ENCODE measurements at places on chromosomes 1 and 21.
A peak's percentile ranks its signal among the peaks of the same experiment; 100 is the strongest.

DNA sequence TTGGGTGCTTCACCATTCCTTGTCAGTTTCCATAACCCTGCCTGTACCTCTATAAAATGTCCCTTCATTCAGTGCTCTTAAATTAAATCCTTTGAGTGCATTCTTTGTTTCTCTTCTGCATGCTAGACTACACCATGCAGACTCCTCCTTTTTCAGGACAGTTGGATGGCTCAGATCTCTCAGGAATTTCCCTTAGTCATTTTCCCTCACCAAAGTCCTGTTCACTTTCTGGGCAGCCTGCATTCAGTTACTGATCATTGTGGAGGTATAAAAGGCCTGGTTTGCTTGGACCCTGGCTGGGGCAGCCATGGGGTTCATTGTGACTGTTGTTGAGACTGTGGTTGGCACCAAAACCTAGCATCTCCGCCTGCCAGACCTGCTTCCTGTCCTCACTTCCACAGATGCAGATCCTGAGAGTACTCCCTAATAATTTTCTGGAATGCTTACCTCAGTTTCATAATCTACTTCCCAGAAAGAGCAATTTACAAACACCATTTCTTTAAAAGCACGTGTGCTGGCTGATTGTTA, 88.4 kb downstream of the PDE4B start:
- no peak for DNase-seq

- DNase-seq, result no peak
Measured at GRCh38 chr1:2134621-2135307, 59.8 kb downstream of the FAAP20 start.

- DNase-seq, result peak; percentile 39
Measured at GRCh38 chr21:38807441-38807871, 1.7 kb downstream of the ETS2 start.

GRCh38 chr1:46530791-46531409, 20.5 kb downstream of the KNCN start:
- no peak for DNase-seq

- DNase-seq, result no peak
Measured at GRCh38 chr21:46448108-46448507, 10.6 kb upstream of the DIP2A start.

DNA sequence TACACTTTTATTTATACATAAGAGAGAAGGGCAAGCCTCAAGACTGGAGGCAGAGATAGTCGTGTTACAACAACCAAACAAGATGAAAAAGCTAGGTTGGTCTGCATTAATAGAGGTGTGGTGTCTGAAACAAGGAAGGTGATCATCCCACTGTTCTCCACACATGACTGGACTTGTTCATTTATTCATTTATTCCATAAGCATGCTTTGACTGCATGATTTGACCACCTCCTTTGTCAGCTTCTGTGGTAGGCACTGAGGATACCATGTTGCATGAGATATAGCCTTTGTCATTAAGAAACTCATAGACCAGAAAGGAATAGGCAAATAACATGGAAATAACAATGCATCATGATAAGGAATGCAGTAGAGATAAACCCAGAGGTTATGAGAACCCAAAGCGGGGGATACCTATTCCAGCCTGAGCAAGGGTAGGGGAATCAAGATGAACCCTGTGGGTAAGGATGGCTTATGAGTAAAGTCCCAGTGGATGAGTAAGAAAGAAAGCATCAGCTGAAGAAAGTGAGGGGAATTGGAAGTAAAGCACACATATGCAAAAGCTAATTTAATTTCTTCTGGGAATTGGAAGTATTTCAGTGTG, 173.7 kb upstream of the FGGY start:
- no peak for DNase-seq

DNA sequence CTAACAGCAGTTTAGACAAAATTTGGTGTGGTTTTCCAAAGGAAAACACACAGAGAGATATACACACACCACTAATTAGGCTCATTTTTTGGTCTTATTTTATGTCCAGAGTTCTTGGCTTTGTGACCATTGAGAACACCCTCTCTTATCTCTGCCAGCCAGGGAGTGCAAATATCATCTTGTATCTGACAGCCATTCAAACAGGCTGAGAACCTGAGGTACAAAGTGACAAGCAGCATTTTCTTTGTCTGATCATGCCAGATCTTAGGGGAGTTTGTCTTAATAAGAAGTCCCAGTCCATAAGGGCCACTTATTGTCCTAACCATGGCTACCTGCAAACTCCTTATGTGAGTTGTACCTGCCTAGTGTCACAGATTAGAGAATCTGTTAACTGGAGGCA, 1165.2 kb downstream of the BRINP3 start:
- DNase-seq, result no peak

DNA sequence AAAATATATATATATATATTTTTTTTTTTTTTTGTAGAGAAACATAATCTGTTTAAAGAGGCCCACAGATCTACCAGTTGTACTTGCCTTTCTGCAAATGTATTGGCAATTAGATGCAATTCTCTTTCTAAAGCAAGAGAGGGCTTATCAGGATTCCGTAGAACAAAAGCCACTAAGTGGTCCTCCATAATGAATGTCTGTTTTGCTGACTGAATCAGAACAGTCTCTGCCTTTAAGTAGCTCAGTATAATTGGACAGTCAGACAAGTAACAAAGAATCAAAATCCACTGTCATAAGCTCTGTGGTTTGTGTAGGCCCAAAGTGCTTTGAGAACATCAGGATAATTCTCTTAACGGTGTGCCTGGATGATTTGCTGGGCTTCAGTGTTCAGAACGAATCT, 17.3 kb downstream of the SARS1 start:
- no peak for DNase-seq

GRCh38 chr1:60888126-60888525, 194.2 kb upstream of the NFIA start:
- no peak for DNase-seq

DNA sequence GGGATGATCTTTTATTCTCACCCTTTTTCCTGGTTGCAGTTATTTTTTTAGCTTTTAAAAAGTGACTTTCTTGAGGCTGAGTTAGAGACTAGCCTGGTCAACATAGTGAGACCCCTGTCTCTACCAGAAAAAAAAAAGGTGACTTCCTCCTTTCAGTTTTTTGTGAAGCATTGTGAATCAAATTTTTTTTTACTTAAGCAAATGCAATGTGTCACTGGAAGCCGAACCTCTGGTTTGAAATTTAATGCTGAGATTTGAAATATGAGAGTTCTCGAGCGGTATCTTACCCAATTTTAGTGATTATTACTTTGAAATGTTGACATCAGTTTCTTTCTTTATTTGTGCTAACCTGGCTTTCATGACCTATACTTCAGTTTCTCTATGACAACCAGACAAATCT, 3.6 kb downstream of the CAP1 start:
- no peak for DNase-seq

DNA sequence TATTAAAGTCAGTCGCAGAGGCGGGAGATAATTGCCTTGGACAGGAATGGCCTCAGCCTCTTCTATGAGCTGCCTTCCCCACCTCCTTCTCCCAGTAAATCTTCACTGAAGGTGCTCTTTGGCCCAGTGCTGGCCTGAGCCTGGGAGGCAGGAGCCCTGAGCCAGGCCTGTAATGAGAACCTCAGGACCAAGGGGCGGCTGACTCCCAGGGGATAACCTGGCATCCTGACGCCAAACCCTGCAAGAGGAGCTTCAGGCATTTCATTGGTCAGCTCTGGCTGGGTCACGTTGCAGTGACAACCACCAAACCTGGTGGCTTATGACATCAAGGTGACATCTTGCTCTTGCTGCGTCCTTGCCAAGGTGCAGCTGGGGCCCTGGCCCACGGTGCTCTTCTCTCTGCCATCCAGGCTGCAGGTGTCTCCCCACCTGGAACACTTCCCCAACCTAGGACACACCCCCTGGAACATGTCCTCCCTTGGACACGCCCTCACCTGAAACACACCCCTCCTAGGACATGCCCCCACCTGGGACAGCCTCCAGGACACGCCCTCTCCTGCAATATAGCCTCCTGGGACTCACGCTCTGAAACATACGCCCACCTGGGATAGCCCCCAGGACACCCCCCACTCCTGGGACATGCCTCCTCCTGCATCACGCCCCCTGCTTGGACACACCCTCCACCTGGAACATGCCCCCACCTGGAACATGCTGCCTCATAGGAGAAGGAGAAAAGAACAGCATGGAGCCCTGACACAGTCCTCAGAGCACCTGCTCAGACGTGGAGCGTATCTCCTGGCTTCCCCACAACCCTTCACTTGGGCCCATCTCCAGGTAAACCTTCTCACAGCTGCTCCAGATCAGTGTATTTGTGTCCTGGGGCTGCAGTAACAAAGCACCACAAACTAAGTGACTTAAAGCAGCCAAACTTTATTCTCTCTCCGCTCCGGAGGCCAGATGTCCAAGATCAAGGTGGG, 333.6 kb downstream of the NPHP4 start:
- no peak for DNase-seq

DNA sequence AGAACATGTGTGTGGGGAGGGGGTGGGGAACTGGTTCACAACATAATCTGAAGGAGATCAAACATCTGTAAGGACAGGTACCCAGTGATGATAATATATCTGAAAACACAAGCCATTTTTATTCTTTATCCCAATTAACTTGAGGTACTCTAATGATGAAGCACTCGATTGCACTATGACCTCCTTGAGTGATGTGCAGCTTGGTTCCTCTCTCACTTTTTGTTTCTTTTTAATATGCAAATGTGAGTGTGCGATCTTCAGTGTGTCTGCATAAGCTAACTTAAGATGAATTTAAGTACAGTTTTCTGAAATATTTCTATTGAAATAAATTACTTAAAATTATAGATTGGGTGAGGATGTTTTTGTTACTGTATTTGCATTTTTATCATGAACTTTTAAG, 50.6 kb upstream of the ANGPTL1 start:
- no peak for DNase-seq

- DNase-seq, result no peak
Measured at GRCh38 chr1:20626524-20626923, 6.7 kb upstream of the PINK1 start.

GRCh38 chr21:42459546-42460215, 36.3 kb downstream of the RSPH1 start:
- DNase-seq, result no peak

- DNase-seq, result no peak
Measured at GRCh38 chr1:43269627-43270375, at the start of gene TMEM125. TMEM125 (plus strand) TSS chr1:43269983; CDS start chr1:43272723, 2,740 bp downstream.

DNA sequence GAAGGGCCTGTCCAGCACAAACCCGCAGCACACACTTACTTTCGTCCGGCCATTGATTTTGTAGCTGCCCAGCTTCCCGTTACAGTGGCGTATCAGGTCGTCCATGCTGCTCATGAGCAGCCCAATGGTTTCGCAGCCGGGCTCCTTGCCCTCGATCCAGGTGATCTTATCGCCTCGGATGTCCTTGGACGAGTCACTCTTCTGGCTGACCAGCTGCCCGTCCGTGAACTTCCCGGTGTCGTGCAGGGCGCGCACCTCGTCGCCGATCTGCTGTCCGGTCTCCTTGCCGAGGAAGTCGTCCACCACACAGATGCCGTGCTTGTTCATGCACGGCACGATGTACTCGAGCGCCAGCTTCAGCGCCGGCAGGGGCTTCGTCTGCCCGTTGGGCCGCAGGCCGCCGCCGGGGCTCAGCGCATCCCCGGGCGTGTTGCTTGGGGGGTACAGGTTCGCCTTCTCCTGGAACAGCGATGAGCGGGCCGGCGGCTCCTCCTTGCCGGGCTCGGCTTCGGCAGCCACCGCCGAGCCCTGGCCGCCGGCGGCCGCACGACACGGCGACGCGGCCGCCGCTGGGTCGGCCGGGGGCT, 1.0 kb downstream of the EGLN1 start:
- DNase-seq, result peak; percentile 58

DNA sequence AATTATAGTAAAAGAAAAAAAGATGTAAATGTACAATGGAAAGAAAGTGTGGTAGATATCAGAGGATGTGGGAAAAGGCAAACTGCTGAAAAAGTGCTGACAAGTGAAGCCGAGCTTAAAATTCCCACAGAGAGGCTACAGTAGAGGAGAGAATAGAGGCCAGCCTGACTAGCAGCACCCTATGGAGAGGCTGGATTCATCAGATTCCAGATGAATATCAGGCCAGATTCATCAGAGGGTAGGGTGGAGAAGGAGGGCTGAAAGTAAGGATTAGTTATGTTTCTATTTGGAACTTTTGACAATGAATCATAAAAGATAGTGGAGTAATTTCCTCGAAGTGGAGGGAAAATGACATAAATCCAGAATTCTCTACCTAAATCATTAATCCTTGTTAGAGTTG, 60.4 kb upstream of the NEK7 start:
- no peak for DNase-seq

GRCh38 chr1:77524038-77524437, 158.4 kb downstream of the ZZZ3 start:
- no peak for DNase-seq

GRCh38 chr1:7960165-7960564, 1.3 kb upstream of the PARK7 start:
- DNase-seq, result no peak

DNA sequence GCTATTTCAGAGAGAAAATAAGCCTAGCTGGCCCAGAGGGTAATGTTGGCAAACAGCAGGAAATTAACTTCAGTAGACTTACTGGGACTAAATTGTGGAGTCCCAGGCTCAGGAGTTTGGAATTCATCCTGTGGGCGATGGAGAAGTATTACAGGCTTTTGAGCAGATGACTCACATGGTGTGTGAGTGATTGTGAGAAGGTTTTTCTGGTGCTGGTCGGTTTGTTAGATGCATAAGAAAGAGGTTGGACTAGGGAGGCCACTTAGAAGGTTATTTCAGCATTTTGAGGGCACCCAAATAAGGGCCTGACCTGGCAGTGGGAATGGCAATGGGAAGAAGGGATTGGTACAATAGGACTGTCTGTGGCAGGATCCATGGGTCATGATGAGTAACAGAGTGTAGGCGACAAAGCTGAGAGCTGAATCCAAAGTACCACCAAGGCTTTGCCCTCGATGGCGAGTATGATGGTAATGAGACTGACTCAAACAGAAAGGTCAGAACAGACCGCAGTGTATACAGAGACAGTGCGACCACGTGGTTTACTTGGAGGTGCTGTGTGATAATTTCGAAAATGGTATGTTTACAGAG, 69.2 kb upstream of the KIF26B start:
- no peak for DNase-seq

GRCh38 chr21:33289199-33289819, 23.1 kb downstream of the IL10RB start:
- no peak for DNase-seq

DNA sequence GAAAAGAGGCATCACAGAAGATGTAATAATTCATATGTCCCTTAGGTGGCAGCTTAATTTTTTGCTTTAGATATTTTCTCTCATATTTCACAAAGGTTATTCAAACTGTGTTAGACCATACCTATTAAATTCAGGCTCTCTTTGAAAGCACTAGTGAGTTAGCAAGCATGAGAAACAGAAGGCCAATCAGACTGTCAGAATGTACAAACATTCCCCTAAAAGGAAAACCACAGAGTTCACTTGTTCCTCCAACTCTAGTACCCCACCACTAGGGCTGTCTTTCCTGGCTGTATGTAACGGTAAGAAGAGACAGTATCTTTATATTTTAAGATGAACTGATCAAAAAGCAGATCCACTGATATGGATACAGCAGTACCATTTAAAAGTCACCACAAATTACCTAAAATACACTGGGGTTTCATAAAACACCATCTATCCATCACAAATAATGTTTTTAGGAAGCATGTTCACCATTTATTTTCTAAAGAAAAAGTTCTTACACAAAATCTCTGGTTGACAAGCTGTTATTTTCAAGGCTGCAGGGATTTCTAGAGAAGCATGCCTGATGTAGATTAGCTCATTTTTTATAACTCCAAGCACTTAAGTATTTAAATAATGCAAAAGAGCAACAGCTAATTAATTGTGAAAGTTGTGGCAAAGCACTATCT, 1.8 kb downstream of the ARPC5 start:
- peak; percentile 47 for DNase-seq

GRCh38 chr1:152836870-152837269, 5.8 kb upstream of the LCE6A start:
- no peak for DNase-seq

- no peak for DNase-seq
Measured at GRCh38 chr1:206551986-206552326, 44.6 kb downstream of the RASSF5 start.
